ENCODE measurements at places on chromosomes 7 and 10.

- DNase-seq, result no peak
Observed at GRCh38 chr10:29719281-29719675, 84.5 kb upstream of the SVIL start.

- no peak for DNase-seq
Observed at GRCh38 chr10:86798611-86799010, 42.2 kb downstream of the BMPR1A start.

DNA sequence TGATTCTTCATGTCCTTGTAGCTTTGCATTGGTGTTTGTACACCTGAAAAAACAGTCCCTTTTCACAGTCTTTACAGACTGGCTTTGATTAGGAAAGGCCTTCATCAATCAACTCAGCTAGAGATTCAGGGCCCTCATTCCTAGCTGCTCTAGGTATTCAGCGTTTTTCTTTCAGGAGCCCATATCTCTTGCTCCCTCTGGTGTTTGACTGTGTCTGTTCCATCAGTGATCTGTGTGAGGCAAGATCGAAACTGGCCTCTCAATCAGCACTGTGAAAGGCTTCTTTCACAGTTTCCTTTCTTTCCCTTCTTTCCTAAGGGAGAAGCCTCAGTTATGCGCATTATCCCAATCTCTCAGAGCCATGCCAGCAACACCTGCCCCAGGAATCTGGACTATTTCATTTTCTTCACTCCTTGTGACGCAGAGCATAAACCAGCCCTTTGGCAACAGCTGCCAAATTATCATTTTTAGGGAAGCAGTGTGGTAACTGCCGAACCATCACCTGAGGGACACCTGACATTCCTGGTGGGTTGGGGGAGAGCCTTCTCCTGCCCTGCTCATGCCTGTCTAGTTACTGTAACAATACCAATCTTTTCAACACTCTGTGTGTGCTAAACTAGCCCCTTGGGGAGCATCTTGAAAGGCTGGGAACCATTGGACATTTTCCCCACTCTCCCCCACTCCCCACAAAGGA is 75.7 kb upstream of the CCDC71L start:
- DNase-seq, result no peak

GRCh38 chr7:2460188-2460587 is 16.0 kb downstream of the GRIFIN start:
- DNase-seq, result no peak

DNA sequence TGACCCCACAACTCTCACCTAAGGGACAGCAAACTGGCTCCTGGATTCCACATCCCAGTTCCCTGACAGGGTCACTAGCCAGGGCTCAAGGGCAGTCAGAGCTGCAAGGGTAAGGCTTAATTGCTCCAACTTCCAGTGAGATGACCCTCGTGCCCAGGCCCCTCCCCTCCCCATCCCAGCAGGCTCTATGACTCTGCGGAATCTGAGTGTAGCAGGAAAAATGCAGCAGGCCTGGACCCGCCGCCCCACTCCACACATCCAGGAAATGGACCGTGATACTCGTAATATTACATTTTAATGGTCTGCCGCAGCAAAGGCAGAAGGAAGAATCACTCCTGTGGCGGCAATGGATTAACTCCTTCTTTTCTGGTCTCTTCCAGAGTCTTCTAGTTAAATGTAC is 91.7 kb upstream of the CHST15 start:
- DNase-seq, result no peak

GRCh38 chr7:107049971-107050532 is 5.5 kb downstream of the PRKAR2B start:
- no peak for DNase-seq

DNA sequence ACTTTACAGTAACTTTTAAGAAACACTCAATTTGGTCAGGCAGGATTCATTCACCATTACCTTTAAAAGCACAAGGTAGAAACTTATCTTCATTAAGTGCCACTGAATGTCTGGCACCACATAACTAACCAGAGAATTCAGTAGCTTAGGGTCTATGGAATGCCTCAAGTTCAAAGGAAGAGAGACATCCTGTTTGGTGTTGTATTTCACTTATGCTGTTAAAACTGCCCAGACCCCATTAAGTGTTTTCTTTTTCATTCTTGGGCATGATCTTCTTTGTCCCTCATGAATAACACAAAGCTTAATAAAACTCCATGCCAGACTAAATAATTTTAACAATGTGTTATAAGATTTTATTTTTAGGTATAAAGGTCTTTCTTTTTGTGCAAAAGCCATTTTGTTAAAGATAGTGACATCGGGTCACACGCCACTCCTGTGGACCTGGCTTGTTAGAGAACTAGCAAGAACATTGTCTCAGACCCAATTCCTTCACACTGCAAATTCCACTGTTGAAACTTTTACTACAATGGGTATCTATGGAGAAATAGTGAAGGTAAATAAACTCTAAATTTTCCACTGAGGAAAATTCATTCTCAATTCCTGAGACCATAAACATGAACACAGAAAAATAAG is 221.0 kb downstream of the TWIST1 start:
- DNase-seq, result no peak

- no peak for DNase-seq
Observed at GRCh38 chr7:151265351-151265931, 16.9 kb upstream of the SMARCD3 start.

DNA sequence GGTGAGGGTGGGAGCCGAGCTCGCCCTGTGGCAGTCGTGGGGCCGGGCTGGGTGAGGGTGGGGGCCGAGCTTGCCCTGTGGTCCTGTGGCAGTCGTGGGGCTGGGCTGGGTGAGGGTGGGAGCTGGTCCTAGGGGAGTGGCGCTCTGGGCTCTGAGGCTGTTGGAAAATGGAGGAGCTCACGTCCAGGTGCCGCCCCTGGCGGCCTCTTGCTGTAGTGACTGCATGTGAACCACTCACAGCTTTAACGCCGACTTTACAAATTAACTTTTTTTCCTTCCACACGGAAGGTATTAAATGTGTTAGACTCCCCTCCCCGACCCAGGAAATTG is 312.6 kb downstream of the WDR37 start:
- DNase-seq, result no peak

GRCh38 chr10:127863231-127863825 is 29.4 kb downstream of the CLRN3 start:
- no peak for DNase-seq

GRCh38 chr7:69908454-69908853 is 310.2 kb downstream of the AUTS2 start:
- DNase-seq, result no peak

GRCh38 chr7:50212666-50213621 is 91.6 kb upstream of the IKZF1 start:
- DNase-seq, result peak; percentile 13

DNA sequence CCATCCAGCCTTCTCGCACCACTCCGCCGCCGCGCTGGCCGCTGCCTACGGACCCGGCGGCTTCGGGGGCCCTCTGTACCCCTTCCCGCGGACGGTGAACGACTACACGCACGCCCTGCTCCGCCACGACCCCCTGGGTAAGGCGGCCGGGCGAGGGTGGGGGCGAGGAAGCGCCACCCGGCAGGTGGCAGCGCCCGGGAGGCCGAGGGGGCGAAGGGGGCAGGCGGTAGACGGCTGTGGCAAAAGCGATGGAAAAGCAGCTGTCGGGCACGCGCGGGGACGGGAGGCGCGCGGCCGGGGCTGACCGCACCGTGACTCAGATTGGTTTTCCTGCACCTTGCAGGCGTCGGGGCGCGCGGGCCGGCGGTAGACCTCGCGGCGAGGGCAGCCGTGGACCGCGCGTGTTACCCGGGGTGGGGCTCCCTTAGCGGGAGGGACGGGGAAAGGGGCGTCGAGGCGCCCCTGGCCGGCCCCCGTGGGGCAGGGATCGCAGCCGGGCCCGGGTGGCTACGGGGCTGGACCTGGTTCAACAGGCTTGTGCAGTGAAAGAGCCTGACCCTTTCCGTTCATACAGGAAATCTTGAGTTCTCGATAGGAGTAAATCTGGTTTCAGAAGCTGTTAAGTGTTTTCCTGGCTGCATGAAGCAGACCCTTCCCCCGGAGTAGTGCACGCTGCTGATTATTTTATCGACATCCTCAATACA is 608 bp downstream of the HHEX start:
- peak; percentile 24 for DNase-seq

DNA sequence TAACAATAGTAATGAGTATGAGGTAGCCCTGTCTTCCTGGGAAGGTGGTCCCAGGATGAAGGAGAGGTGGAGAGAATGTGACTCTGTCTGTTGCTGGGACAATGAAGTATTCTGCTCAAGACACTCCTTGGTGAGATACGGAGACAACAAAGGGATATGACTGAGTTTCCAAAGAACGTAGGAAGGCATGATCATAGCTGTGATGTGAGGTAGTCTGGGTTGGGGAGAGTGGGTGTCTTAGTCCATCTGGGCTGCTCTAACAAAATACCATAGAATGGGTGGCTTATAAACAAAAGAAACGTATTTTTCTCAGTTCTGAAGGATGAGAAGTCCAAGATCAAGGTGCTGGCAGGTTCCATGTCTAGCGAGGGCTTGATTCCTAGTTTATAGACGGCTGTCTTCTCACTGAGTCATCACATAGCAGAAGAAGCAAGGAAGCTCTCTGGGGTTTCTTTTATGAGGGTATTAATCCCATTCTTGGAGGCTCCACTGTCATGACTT is 84.9 kb upstream of the RHOBTB1 start:
- no peak for DNase-seq

DNA sequence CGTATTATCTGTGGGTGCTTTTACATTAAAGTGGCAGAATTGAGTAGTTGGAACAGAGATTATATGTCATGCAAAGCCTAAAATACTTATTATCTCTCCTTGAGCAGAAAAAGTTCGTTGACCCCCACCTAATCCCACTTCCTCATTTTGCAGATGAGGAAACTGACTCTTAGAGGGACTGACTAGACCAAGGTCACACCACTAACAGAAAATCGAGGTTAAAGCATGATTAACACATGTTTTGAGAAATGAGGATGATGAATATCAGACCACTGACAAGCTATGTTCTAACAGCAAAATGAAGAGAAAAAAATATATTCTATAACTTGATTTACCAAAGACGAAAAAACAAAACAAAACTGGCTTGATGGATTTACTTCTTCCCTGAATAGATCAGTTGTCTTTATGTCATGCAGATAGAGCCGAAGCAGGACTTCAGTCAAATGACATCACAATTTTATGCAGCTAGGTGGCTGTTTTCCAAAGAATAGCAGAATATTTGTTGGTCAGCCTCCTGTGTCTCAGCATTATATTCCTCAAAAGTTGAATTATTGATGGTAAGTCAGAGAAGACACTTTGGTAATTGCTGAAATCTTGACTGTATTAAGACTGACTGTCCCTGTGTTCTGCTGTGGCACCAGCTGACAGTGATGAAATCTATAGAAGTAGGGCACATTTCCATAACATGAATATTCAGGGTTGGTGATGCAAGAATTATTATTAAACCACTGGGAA is 24.2 kb upstream of the SMIM30 start:
- no peak for DNase-seq

DNA sequence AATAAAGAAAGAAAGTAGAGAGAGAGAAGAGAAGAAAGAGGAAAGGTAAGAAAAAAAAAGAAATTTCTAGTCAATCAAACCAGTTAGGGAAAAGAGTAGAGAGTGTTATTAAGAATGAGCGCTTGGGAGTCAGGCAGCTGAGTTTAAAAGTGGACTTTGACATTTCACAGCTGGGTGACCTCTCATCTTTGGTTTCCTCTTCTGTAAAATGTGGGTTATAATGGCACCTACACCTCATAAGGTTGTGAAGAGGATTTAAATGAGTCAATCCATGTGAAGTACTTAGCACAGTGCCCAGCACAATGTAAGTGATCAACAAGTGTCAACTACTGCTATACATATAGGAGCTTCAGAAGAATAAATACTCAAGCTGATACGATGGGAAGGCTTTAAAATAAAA is 12.2 kb downstream of the HOXA1 start:
- DNase-seq, result no peak

- no peak for DNase-seq
Observed at GRCh38 chr10:102962267-102962666, 44.2 kb downstream of the CNNM2 start.

DNA sequence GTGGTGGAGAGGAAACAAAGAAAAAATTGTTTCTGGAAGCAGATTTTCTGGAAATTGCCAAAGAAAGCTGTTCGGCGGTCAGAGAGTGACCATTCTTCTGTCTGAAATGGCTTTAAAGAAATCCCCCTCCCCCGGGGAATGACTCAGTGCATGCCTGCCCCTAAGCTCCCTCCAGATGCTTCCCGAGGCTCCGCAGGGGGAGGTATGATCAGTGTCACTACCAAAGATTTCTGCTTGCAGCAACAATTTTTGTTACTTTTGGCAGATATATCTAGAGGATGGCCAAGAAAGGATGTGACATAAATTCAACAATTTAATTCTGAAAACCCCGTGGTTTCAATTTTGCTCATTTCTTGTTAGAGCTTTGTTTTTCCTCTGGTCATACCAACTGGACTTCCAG is 163.9 kb downstream of the JCAD start:
- no peak for DNase-seq

- no peak for DNase-seq
Observed at GRCh38 chr7:44729949-44730590, 18.6 kb upstream of the ZMIZ2 start.

GRCh38 chr10:50275650-50276235 is 24.4 kb upstream of the ASAH2 start:
- DNase-seq, result peak; percentile 4

DNA sequence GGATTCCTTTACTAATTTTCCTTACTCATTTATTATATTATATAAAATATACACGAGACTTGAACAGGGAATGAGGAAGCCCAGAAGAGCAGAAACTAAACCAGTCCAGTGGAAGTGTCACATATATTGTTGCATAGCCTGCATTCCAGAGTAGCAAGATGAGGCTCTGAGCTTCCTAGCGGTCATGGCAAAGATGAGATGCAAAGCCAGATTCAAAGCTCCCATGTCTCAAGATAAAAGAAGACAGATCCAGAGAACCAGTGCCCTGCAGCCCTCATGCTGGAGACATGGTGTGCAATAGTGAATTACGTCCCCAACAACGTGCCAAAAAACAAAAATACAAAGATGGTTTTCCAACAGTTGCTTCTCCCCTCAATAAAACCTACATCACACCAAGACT is 59.7 kb downstream of the COBL start:
- no peak for DNase-seq

- DNase-seq, result no peak
Observed at GRCh38 chr10:130801784-130802183, 509.7 kb downstream of the TCERG1L start.

DNA sequence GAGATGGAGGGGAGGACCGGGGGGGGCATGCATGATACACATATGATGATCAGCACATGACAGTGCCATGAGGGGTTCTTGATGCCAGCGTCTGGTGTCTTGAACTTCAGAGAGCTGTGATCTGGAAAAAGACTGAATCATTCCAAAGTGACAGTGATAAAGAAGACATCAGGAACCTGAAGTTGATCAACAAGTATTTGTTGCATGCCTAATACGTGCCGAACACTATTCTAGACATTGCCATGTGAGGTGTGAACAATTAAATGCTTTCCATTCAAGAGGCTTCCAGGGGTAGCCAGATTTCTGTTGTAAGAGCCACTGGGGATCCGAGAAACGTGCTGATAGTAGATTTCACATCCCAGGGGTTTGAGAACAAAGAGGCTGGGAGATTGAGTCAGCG is 6.2 kb downstream of the MCM10 start:
- no peak for DNase-seq

- peak; percentile 6 for DNase-seq
Observed at GRCh38 chr10:49398000-49398861, 2.3 kb upstream of the DRGX start.

- DNase-seq, result no peak
Observed at GRCh38 chr10:1141261-1141660, 85.1 kb downstream of the WDR37 start.

All from activated naive CD4-positive, alpha-beta T cell (primary cell).